Fibroblast of skin of back (primary cell): ENCODE measurements at places on chromosomes 16 and 17.
A peak's percentile ranks its signal among the peaks of the same experiment; 100 is the strongest.

DNA sequence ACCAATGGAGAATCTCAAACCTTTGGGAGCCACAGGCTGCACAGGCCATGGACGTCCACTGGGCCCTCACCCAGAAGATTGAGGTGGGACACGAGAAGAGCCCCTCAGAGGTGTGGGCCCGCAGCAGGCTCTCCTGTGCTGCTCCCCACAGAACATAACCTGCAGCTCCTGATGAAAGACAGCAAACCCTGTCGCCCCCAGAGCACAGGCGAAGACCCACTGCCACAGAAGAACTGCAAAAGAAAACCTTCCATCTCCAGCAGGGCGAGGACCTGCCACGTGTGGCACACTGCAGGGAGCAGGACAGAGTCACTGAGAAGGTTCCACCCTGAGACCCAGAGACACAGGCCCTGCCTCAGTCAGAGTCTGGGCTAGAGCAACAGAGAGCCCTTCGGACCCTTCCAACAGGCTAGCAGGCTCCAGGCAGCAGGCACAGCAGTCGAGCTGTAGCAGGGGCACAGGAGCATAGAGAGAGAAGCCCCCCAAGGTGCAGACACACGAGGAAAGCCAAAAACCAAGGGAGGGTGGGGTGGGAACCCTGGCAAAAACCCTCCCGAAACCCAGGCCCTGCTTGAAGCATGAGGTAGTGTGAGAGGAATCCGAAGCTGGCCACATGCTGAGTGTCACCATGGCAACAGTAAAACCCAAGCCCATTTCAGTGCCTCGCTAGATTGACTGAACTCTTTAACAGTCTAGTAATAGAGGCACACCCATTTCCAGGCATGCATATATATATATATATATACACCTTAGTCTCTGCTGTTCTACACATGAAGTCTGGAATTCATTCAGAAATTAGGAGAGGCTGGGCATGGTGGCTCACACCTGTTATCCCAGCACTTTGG is 60.0 kb upstream of the CHMP6 start:
- DNase-seq = peak; percentile 95

DNA sequence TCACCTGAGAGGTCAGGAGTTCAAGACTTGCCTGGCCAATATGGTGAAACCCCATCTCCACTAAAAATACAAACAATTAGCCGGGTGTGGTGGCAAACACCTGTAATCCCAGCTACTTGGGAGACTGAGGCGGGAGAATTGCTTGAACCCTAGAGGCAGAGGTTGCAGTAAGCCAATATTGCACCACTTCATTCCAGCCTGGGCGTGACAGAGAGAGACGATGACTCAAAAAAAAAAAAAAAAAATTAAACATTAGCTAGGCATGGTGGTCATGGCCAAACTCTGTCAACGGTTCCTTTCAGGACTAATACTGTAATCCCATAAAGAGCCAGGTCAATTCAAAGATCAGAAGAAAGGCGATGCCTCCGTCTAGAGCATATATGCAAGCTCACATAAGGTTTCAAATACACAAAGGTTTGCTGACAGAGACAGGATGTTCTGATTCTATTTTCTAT is 2.4 kb downstream of the RNF157 start:
- no peak for DNase-seq

GRCh38 chr17:78390241-78391050 is 12.0 kb downstream of the PGS1 start:
- DNase-seq = peak; percentile 96

- peak; percentile 46 for DNase-seq
Observed at GRCh38 chr17:80008383-80008840, 27.3 kb downstream of the TBC1D16 start.

DNA sequence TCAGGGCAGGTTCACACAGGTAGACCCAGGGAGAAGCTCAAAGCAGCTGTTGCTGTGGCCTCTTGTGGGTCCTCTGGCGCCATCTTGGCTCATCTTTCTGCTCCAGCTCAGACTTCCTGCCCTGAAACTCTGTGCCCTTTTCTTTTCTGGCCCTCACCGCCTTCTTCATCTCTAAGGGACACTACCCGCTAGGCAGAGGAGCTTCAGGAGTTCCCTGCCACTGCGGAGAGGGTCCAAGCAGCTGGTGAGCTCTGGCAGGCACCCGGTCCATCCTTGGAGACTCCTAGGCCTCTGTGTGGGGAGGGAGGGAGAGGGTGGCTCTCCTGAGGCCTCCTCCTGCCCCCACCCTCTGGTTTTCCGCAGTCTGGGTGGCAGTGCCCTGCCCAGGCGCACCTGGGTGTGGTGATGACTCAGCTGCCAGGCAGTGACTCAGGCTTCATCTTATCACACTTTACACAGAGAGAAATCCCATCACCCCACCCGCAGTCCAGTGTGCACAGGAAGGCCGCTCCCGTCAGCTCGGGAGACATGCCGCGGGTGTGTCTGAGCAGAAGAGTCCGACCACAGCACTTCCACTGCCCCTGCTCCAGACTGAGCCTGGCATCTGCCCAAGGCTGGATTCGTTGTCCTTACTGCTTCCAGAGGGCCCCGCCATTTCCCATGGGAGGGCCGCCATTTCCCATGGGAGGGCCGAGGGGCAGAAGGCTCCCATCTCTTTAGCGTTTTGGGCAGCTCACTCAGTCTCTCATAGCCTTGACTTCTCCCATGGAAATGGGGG is 7.3 kb downstream of the NT5C start:
- DNase-seq = peak; percentile 48

DNA sequence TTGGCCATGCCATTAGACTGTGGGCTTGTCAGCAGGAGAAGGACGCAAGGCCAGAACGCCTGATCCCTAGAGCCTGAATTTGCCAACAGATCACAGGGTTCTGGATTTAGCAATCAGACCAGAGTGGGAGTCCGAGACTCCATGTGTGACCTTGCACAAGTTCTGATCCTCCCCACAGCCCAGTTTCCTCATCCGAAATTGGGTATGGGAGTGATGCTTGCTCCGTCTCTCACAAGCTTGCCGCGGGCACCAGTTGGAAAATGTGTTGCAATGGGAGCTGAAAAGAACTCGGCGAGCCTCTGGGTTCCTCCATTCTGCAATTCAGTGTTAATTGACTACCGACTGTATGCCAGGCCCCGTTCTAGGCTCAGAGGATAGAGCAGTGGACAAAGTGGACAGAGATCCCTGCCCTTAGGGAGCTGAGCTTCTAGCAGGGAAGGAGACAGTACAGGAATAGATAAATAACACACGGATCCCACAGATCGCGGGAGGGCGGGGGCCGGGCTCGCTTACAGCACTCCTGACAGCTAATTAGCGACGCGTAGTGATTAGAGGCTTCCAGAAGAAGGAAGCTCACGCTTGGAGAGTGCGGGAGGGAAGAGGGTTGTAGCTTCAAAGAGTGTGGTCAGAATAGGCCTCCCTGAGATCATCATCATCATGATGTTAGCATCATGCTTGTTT is 150.4 kb upstream of the CIBAR2 start:
- DNase-seq = no peak

GRCh38 chr17:72719206-72719577 is 373.3 kb downstream of the SLC39A11 start:
- DNase-seq = no peak

DNA sequence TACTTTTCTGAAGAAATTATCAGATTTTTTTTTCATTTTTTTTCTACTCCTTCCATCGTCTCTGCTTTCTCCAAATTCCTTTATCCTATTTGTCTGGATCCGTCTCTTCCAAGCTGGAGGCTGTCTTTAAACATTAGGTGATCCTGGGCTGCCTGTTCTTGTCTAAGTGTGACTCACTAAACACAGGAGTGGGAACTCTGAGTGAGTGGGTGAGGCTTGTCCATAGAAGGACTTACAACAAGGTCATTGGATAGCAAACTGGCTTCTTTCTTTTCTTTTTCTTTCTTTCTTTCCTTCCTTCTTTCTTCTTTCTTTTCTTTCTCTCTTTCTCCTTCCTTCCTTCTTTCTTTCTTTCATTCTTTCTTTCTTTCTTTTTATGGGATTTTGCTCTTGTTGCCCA is 18.2 kb downstream of the ALOX15 start:
- DNase-seq = peak; percentile 51

DNA sequence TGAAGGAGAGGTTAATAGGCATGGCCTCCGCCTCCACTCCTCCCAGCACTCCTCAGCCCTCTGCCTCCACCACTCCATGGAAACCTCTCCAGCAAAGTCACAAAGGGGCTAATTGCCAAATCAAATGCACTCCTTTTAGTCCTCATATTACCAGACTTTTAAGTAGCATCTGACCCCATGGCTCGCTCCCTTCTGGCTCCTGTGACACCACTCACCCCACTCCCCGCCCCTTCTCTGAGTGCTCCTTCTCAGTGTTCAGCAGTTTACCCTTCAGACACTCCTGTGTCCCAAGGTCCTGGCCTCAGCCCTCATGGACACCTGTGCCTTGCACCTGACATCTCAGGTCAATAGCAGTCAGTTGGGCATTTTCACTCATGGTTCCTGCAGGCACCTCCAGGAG is 243.5 kb upstream of the CCL2 start:
- DNase-seq = no peak

DNA sequence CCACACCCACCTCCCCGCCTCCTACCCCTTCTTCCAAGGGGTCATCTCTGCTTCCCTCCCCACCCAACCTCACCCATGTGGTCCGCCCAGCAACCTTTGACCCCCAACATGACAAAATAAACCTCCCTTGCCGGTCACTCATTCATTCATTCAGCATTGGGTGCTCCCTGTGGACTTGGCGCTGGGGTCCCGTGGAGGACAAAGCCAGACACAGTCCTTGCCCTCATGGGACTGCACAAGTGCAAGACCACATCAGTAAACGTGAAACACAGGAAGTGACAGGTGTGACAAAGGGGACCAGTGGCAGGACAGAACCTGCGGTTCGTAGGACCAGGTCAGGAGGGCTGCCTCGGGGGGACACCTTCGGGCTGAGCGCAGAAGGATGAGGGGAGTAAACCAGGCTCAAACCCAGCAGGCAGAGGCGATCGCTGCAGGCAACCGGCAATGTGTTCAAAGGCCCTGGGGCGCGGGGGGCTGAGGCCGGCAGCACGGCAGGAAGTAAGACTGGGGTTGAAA is 185.4 kb downstream of the SEC14L1 start:
- no peak for DNase-seq

DNA sequence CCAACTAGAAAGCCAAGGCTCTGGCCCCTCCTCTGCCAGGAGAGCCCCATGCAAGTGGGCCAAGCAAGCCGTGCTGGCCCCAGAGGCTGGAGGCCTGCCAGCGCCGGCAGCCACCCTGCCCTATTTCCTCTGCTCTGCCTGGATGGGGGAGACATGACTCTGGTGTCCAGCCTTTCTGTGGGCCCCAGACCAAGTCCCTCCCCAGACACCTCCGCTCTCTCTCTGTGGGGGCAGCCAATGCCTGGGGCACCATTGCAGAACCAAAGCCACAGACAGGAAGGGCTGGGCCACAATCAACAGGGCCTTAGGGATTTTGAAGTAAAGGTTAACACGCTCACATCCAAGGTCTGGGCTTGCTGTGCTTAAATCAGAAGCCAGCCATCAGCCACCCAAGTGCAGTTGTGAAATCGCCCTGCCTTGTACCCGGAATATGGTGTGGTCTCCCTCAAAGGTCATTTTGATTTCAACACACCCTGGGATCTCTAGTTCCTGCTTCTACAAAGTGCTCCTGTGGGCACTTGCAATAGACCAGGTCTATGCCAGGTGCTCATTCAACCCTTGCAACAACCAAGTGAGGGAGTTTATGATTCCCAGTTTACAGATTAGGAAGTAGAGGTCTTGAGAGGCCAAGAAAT is 63.5 kb upstream of the TEX2 start:
- no peak for DNase-seq

DNA sequence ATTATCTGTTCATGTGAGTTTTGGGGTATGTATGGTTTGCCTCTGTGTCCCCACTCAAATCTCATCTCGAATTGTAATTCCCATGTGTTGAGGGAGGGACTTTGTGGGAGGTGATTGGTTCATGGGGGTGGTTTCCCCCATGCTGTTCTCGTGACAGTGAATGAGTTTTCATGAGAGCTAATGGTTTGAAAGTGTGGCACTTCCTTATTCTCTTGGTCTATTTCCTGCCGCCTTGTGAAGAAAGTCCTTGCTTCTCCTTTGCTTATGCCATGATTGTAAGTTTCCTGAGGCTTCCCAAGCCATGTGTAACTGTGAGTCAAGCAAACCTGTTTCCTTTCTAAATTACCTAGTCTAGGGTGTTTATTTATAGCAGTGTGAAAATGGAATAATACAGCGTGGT is 128.1 kb upstream of the HS3ST4 start:
- DNase-seq = no peak

DNA sequence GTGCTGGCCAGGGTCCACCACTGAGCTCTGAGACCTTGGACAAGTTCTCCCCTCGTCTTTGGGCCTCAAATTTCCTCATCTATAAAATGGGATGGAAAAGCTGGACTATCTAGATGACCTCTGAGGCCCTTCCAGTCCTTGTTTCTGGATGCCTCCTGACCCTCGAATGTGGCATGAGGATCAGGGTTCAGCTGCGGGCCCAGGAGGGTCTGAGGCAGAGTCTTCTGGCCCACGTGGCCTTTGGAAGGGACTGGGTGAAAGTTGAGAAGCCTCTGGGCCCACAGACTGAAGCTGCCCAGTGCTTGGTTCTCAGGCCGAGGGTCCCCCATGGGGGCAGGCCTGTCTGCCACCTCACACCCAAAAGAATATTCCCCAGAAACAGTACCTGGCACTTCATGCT is 16.9 kb upstream of the MRPS23 start:
- no peak for DNase-seq

- no peak for DNase-seq
Observed at GRCh38 chr16:75263291-75263962, 12.0 kb upstream of the BCAR1 start.

DNA sequence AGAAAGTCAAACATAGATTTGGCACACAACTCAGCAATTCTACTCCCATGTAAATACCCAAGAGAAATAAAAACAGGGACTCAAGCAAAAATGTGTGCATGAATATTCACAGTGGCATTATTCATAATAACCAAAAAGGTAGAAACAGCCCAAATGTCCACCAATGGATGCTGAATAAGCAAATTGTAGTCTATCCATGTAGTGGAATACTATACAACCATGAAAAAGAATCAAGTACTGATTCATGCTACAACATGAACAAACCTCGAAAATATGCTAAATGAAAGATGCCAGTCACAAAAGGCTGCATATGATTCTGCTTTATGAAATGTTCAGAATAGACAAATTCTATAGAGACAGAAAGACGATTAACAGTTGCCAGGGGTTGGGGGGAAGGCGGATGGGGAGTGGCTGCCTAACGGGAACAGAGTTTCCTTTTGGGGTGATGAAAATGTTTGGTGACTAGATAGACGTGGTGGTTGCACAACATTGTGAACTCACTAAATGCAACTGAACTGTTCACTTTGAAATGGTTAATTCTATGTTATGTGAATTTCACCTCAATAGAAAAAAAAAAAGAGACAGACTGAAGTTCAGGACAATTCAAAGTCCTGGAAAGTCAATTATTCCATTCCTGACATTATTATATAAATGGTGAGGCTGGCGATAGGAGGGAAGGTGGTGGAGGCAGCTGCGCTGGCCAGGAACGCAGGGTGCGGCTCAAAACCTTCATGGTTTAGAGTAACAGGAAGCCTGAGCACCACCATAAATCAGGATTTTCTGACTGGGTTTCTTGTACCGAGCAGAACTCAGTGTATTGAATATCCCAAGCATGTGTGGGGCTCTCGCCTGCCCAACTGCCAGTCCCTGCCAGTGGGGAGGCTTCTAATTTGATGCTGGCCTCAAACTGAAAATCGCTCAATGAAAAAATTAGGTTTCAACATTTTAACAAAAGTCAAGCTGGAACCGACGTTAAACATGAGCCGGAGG is 300.9 kb downstream of the C16orf95 start:
- DNase-seq = no peak
